Putamen (tissue), 1 donor: ENCODE measurements at places on chromosomes 7 and 10.

DNA sequence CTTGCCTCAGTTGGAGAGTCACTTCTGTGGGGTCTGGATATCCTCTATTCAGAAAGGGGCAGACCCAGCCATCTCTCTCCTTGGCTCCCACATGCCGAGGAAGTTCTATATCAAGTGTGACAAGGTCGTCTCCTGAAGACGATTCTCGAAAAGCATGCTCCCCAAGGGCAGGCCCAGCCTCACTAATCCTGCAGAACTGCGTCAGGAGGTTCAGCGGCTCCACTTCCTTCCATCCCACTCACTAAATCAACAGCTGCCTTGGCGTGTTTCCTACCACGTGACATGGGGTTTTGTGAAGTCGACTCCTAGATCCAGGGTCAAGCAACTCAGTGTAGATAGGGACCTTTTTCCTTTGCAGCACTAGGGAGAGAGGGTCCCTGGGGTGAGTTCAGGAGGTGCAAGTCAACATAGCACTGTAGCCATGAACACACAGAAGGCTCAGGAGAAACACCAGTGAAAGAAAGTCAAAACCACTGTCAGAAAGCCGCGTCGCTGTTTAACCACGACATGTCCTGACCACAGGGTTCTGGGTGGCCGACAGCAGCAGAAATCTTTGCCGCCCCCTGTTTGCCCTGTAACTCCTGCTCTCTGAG lies 156.4 kb downstream of the PRPF18 start:
- DNase-seq: no peak

- DNase-seq: peak; percentile 18
Observed at GRCh38 chr10:23439961-23440889, 1.4 kb downstream of the OTUD1 start.

DNA sequence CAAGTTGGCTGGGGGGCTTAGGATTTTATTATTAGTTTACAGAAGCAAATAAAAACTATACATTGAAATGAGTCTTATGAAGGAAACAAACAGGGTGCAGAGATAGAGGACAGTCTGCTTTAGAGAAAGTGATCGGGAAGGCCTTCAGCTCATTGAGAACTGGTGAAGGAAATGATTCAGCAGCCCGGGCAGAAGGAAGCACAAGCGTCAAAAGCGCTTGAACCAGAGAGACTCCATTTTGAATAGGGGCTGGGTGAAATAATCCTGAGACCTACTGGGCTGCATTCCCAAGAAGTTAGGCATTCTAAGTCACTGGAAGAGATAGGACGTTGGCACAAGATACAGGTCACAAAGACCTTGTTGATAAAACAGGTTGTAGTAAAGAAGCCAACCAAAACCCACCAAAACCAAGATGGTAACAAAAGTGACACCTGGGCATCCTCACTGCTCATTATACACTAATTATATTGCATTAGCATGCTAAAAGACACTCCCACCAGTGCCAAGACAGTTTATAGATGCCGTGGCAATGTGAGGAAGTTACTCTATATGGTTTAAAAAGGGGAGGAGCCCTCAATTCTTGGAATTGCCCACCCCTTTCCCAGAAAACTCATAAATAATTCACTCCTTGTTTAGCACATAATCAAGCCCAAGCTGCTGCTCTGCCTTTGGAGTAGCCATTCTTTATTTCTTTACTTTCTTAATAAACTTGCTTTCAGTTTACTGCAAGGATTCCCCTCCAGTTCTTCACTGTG lies 83.1 kb upstream of the MPP7 start:
- no peak for DNase-seq

DNA sequence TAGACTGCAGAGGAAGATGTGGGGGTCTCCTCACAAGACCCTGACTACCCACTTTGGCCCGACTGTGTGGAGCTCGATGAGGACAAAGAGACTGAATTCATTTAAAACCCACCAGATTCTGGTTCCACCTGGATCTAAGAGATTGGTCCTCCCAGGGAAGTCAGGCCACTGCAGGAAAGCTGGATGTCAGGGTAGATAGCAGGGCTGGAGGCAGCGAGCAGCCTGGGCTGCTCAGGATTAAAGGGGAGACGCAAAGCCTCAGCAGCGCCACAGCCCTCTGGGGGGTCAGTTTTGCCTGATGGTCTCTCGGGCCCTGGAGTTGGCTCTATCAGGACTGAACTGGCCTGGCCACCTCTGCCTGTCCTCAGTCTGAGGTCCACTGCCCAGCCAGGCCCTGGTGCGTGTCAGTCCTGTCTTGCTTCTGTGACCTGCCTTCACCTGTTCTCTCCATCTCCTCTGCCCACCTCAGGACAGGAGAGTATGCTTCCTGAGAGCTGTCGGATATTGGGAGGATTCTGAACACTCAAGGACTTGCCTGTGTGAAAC lies 12.2 kb upstream of the KLRG2 start:
- DNase-seq: no peak

GRCh38 chr7:104123786-104124185 lies 84.0 kb downstream of the ORC5 start:
- no peak for DNase-seq

- DNase-seq: no peak
Observed at GRCh38 chr10:5229019-5229418, 32.4 kb downstream of the AKR1C4 start.

DNA sequence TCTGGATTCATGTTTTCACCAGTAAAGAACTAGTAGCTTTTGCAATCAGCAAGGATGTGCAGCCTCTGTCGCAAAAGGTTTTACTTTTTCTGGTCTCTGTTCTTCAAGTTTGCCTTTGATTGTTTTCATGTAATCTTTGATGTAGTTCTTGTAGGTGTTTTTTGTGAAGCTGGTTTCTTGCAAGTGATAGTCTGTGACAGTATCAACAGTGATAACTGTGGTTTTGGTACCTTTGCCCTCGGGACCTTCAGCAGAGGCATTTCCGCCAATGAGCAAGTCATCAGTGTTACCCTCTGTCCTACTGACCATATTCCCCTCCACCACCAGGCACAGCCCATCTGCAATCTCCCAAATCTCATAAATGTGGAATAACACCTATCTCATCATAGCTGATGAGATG lies 55.1 kb downstream of the IPMK start:
- no peak for DNase-seq
